ENCODE measurements at places on chromosomes 5 and 9. TPM values are rescaled to one million over a fixed set of nuclear protein-coding genes. Genes with fewer than 3 reads are reported as not detected.

DNA sequence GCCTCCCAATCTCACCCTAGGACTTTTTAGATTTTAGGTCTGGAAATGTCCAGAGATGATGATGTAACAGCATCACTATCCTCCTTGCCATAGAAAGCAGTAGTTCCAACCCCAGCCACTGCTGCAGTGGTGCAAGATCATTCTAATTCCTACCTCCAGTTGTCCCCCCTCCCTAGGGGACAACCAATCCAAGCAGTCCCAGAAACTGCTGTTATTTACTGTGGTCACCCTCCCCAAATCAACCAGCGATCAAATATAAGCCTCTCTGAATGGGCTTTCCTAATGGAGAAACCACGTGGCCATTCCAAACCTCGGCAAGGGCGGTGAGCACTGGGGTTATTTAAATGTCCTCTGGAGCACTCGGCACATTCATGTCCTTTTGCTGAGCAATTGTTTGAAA, 159.8 kb downstream of the SLF1 start:
- H3K4me1 ChIP-seq, result no peaks in the 10 kb centered on the region
- no peaks in the 10 kb centered on the region for H3K36me3 ChIP-seq
- H3K27ac ChIP-seq, result no peak overlapping the region

DNA sequence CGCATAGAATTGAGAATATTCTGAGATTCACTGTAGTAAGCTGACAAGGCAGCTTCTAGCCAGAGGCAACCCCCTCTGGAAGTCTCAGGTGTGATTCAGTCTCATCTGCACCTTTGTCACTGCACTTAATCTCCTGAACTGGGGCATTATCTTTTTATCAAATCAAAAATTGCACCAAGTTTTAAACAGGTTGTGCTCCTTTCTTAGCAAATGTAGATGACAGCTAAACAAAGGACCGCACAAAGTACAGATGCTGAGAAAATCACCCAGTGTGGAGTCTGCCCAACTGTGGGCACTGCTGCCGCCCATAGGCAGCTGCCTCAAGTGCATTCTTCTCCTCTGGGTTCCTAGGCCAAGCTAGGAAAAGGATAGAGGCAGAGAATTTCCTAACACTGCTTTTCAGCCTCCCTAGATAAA, 51.1 kb downstream of the STARD4 start:
- DNase-seq, result no peak
- no peaks in the 10 kb centered on the region for H3K36me3 ChIP-seq

- H3K36me3 ChIP-seq, result no peaks in the 10 kb centered on the region
- H3K27ac ChIP-seq, result no peak overlapping the region
- no peak for DNase-seq
- H3K4me1 ChIP-seq, result no peaks in the 10 kb centered on the region
Observed at GRCh38 chr5:125375143-125375542, 628.7 kb upstream of the ZNF608 start.

DNA sequence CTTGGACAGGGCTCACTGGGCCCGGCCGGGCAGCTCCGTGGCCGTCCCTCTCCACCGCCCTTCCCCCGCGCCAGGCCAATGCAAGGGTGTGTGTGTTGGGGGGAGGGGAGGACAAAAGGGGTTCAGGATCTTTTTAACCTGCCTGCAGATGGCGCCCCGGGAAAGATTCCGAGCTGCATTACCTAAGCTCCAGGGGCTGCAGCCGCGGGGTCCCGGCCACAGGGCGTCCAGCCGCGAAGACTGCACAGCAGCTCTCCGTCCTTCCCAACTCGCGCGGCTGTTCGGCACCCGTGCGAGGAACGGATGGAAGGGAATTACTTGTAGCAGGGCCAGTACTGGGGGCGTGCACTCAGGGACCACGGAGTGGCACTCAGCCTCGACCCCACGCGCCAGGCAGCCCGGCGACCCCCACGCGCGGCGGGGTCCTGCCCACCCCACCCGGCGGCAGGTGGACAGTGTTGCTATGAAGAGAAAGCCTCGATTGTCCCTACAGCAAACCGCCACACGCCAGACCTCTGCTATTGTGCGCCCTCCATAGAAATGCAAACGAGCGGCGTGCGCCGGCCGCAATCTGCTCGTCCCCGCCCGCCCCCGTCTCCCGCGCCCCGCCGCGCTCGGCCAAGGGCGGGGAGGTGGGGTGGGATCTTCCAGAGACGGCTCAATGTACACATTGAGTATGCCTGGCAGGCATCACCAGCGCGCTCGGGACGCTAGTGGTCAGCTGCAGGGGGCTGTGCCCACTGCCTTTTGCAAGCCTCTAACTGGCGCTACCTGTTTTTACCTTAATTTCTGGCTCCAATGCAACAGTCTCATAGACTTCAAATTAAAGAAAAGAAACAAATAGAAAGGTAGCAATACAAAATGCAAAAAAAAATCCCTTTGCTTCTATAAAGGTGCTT, 796 bp upstream of the GADD45G start:
- no peaks in the 10 kb centered on the region for H3K36me3 ChIP-seq
- H3K27ac ChIP-seq, result peak overlapping the region; percentile 97
- peaks cover 37% of the 10 kb centered on the region for H3K4me1 ChIP-seq
- H3K4me3 ChIP-seq, result peak overlapping the region; percentile 62

DNA sequence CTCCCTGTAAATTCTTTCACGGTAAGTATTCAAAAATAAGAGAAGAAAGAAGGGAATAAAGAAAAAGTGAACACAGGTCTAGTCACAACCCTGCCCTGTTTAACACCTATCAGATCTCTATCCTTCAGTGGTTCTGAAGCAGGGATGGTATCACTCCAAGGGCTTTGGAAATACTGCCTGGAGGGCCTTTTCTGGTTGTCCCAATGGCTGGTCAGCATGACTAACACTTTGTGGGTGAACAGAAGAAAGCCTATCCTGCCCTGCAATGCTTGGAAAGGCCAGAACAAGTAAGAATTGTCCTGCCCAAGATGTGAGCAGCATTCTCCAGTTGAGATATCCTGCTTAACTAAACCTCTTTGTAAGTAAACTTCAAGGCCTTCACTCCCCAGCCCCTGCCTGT, 124.9 kb downstream of the TMEM167A start:
- no peaks in the 10 kb centered on the region for H3K27me3 ChIP-seq
- no peaks in the 10 kb centered on the region for H3K36me3 ChIP-seq
- no peak overlapping the region for H3K4me3 ChIP-seq
- H3K27ac ChIP-seq, result no peak overlapping the region

DNA sequence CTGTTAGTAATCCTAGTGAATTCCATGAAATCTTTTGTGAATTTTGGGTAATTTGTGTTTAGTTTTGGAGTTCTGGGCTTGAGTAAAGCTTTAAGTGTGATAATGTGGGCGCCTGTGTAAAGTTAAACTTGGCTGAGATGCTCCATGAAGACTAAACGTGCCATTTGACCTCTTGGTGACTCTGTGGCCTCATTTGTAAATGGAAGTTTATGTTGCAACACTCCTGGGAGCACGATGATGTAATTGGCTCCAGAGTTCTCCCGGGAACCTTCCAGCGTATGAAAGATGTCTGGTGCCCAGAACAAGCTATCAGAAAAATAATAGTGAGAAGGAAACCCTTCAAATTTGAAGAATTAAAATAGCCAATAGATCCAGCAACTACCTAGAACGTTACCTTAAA, 981.2 kb downstream of the TLE4 start:
- no peaks in the 10 kb centered on the region for H3K36me3 ChIP-seq
- H3K4me1 ChIP-seq, result no peaks in the 10 kb centered on the region
- no peak for DNase-seq
- no peak overlapping the region for H3K27ac ChIP-seq
- no peaks in the 10 kb centered on the region for H3K27me3 ChIP-seq
- H3K4me3 ChIP-seq, result no peak overlapping the region

GRCh38 chr5:180689071-180689694, 39.8 kb upstream of the FLT4 start:
- H3K27ac ChIP-seq, result no peak overlapping the region
- no peaks in the 10 kb centered on the region for H3K27me3 ChIP-seq
- H3K4me3 ChIP-seq, result no peak overlapping the region

- H3K4me1 ChIP-seq, result peaks cover 23% of the 10 kb centered on the region
- DNase-seq, result no peak
- no peak overlapping the region for H3K4me3 ChIP-seq
- no peak overlapping the region for H3K27ac ChIP-seq
- no peaks in the 10 kb centered on the region for H3K27me3 ChIP-seq
Observed at GRCh38 chr9:76371901-76372300, 22.3 kb downstream of the RFK start.

GRCh38 chr9:81682177-81682576, 7.2 kb downstream of the TLE1 start:
- DNase-seq, result no peak
- H3K4me1 ChIP-seq, result peaks cover 31% of the 10 kb centered on the region
- H3K4me3 ChIP-seq, result no peak overlapping the region
- H3K27ac ChIP-seq, result no peak overlapping the region
- H3K36me3 ChIP-seq, result no peaks in the 10 kb centered on the region

DNA sequence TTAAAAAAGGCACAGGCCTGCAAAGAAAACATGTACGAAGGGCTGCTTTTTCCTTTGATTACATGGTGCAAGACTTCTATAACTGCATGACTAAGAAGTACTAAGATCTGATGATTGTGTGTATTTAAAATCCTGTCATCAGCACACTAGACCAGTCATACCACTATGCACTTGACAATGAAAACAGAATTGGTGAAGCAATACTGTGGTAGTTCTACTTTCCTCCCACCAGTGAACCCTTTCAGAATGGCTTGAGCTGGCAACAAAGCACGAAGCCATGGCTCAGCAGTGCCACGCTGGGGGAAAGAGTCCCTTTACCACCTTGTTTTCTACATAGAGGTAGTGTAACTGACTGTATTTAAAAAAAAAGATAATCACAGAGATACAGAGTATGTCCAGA, 49.0 kb upstream of the POU5F2 start:
- no peaks in the 10 kb centered on the region for H3K27me3 ChIP-seq
- no peaks in the 10 kb centered on the region for H3K36me3 ChIP-seq
- H3K4me1 ChIP-seq, result peaks cover 12% of the 10 kb centered on the region
- no peak for DNase-seq
- no peak overlapping the region for H3K4me3 ChIP-seq
- H3K27ac ChIP-seq, result no peak overlapping the region

- H3K4me1 ChIP-seq, result no peaks in the 10 kb centered on the region
- no peaks in the 10 kb centered on the region for H3K27me3 ChIP-seq
- H3K27ac ChIP-seq, result no peak overlapping the region
- H3K4me3 ChIP-seq, result no peak overlapping the region
Observed at GRCh38 chr5:6246820-6247437, 131.4 kb downstream of the MED10 start.

- no peaks in the 10 kb centered on the region for H3K4me1 ChIP-seq
- H3K36me3 ChIP-seq, result no peaks in the 10 kb centered on the region
- no peak for DNase-seq
Observed at GRCh38 chr5:41356786-41357185, 143.5 kb upstream of the C6 start.

GRCh38 chr9:27542508-27542907, 12.9 kb upstream of the MOB3B start:
- H3K36me3 ChIP-seq, result no peaks in the 10 kb centered on the region
- peaks cover 17% of the 10 kb centered on the region for H3K4me1 ChIP-seq
- no peak overlapping the region for H3K27ac ChIP-seq
- no peaks in the 10 kb centered on the region for H3K27me3 ChIP-seq

GRCh38 chr5:65481171-65481581, 544 bp downstream of the ADAMTS6 start:
- H3K27me3 ChIP-seq, result no peaks in the 10 kb centered on the region
- H3K4me3 ChIP-seq, result peak overlapping the region; percentile 45
- no peaks in the 10 kb centered on the region for H3K36me3 ChIP-seq

- H3K4me1 ChIP-seq, result no peaks in the 10 kb centered on the region
- H3K36me3 ChIP-seq, result no peaks in the 10 kb centered on the region
- no peak for DNase-seq
- H3K27ac ChIP-seq, result no peak overlapping the region
Observed at GRCh38 chr9:32742296-32742695, 41.0 kb upstream of the TMEM215 start.

DNA sequence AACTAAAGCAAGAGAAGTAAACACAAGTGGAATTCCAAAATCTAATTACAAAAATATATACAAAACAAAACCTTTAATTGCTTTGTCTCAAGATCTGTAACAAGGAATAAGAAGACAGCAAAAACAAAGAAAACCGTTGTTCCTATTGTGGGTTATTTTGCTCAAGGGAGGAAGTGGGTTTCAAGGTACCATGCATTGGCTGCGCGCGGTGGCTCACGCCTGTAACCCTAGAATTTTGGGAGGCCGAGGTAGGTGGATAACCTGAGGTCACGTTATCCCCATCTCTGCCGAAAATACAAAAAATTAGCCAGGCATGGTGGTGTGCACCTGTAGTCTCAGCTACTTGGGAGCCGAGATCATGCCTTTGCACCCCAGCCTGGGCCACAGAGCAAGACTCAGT, 12.1 kb upstream of the IQGAP2 start:
- no peak overlapping the region for H3K4me3 ChIP-seq
- no peaks in the 10 kb centered on the region for H3K27me3 ChIP-seq
- peaks cover 5% of the 10 kb centered on the region for H3K4me1 ChIP-seq
- H3K27ac ChIP-seq, result no peak overlapping the region
- DNase-seq, result no peak

DNA sequence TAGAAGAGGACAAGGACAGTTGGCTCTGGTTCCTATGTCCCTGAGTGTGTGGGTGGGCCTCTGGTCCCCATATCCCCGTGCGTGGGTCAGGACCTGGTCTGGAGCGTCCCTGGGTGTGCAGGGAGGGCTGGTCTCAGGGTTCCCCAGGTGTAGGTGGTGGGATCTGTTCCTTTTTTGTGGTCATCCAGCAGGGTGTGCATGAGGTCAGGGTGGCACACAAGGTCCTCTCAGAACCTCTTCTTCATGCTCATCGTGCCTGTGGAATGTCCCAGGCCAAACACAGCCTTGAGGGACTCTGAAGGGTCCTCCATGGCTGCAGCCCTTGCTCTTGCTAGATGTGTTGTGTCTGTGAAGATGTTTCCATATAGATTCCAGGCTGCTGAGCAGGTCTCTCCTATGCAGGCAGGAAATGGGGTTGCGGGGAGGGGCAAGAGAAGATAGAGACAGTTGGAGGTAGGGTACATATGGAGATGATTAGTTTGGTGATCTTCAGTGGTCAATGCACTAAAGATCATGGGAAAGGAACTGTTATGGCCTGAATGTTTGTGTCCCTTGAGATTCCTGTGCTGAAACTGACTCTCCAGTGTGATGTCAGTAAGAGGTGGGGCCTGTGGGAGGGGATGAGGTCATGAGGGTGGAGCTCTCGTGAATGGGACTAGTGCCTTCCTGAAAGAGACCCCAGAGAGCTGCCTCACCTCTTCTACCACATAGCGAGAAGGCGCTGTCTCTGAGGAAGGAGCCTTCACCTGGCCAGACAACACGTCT, 53.1 kb downstream of the NXNL2 start:
- DNase-seq, result peak; percentile 33
- no peak overlapping the region for H3K4me3 ChIP-seq
- H3K36me3 ChIP-seq, result no peaks in the 10 kb centered on the region
- H3K27ac ChIP-seq, result no peak overlapping the region
- H3K4me1 ChIP-seq, result no peaks in the 10 kb centered on the region

- no peaks in the 10 kb centered on the region for H3K4me1 ChIP-seq
- no peak overlapping the region for H3K4me3 ChIP-seq
- H3K27me3 ChIP-seq, result no peaks in the 10 kb centered on the region
- H3K27ac ChIP-seq, result no peak overlapping the region
Observed at GRCh38 chr9:103037508-103038477, 42.7 kb downstream of the CYLC2 start.

Gene BHMT
- total RNA-seq, result 1.4 TPM

Gene PTCH1
- 14.7 TPM for total RNA-seq

Gene F2RL1
- total RNA-seq, result 5.7 TPM

Gene MYMK
- total RNA-seq, result not detected

Gene PDCD1LG2
- 10.6 TPM for total RNA-seq

Gene PTPRD
- 11.9 TPM for total RNA-seq

Gene EDIL3
- 18.6 TPM for total RNA-seq

Gene NFIB
- total RNA-seq, result 42.5 TPM

Gene SYNPO
- total RNA-seq, result 108 TPM

Gene GRM6
- not detected for total RNA-seq

Gene BTNL8
- 3.6 TPM for total RNA-seq

Gene PFN3
- not detected for total RNA-seq
